Activated CD4-positive, alpha-beta T cell treated with anti-CD3 and anti-CD28 coated beads for 36 hours (primary cell): ENCODE measurements at places on chromosomes 2 and 18. TPM values are rescaled to one million over a fixed set of nuclear protein-coding genes. Genes with fewer than 3 reads are reported as not detected.

The POTEC gene
- not detected for total RNA-seq

The CHRNG gene
- not detected for total RNA-seq

The STARD6 gene
- not detected for total RNA-seq

The NT5C1B gene
- total RNA-seq, result not detected

The ALK gene
- total RNA-seq, result not detected

GRCh38 chr18:63260380-63260754, 59.2 kb downstream of the BCL2 start:
- H3K27me3 ChIP-seq, result no peaks in the 10 kb centered on the region
- no peak for DNase-seq
- peaks cover 60% of the 10 kb centered on the region for H3K36me3 ChIP-seq
- peaks cover 56% of the 10 kb centered on the region for H3K4me1 ChIP-seq
- no peak overlapping the region for H3K27ac ChIP-seq

DNA sequence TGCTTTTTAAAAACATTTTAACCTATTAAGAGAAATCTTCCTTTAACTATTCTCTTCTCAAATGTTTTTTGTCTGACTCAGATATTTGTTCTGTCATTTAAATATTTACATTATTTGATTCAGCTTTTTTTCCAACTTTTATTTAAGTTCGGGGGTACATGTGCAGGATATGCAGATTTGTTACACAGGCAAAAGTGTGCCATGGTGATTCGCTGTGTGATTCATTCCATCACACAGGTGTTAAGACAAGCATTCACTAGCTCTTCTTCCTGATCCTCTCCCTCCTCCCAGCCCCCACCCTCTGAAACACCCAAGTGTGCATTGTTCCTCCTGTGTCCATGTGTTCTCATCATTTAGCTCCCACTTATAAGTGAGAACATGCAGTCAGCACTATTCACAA, 19.4 kb downstream of the SP100 start:
- peaks cover 54% of the 10 kb centered on the region for H3K4me1 ChIP-seq
- H3K27me3 ChIP-seq, result no peaks in the 10 kb centered on the region
- no peak overlapping the region for H3K4me3 ChIP-seq
- no peak overlapping the region for H3K27ac ChIP-seq

GRCh38 chr18:8928847-8929780, 173.4 kb upstream of the NDUFV2 start:
- no peak overlapping the region for H3K27ac ChIP-seq
- H3K27me3 ChIP-seq, result peaks cover 2% of the 10 kb centered on the region
- DNase-seq, result no peak

GRCh38 chr2:238945433-238946150, 97.7 kb downstream of the TWIST2 start:
- H3K27ac ChIP-seq, result no peak overlapping the region
- DNase-seq, result peak; percentile 41
- H3K36me3 ChIP-seq, result no peaks in the 10 kb centered on the region
- peaks cover 11% of the 10 kb centered on the region for H3K4me1 ChIP-seq
- no peak overlapping the region for H3K4me3 ChIP-seq

DNA sequence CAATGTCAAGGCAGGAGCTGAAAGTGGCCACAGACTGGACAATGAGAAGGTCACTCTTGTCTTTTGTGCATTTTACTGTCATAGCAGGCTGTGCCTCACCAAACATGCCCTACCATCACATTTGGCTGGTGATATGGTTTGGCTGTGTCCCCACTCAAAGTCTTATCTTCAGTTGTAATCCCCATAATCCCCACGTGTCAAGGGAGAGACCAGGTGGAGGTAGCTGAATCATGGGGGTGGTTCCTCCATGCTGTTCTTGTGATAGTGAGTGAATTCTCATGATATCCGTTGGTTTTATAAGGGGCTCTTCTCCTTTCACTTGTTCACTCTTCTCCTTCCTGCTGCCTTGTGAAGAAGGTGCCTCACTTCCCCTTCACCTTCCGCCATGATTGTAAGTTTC, 49.6 kb upstream of the STPG4 start:
- H3K27ac ChIP-seq, result no peak overlapping the region
- no peak overlapping the region for H3K4me3 ChIP-seq
- no peak for DNase-seq
- no peaks in the 10 kb centered on the region for H3K4me1 ChIP-seq
- H3K27me3 ChIP-seq, result peaks cover 4% of the 10 kb centered on the region

DNA sequence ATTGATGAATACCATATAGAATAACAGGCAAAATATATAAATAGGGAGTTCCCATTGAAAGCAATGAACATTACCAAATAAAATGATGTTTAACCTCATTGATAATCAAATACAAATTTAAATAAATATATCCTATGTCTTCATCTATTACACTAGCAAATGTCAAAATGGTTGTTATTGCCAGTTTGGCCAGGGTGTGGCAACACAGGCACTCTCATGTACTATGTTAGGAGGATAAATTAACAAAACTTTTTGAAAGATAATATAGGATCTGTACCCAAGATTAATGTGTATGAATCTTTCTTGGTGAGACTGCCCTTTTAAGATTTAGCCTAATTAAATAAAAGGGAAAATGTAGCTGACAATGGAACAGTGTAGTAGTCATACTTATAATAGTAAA, 659.3 kb downstream of the ERBB4 start:
- no peaks in the 10 kb centered on the region for H3K4me1 ChIP-seq
- H3K27ac ChIP-seq, result no peak overlapping the region
- H3K27me3 ChIP-seq, result no peaks in the 10 kb centered on the region
- no peak overlapping the region for H3K4me3 ChIP-seq
- DNase-seq, result no peak

DNA sequence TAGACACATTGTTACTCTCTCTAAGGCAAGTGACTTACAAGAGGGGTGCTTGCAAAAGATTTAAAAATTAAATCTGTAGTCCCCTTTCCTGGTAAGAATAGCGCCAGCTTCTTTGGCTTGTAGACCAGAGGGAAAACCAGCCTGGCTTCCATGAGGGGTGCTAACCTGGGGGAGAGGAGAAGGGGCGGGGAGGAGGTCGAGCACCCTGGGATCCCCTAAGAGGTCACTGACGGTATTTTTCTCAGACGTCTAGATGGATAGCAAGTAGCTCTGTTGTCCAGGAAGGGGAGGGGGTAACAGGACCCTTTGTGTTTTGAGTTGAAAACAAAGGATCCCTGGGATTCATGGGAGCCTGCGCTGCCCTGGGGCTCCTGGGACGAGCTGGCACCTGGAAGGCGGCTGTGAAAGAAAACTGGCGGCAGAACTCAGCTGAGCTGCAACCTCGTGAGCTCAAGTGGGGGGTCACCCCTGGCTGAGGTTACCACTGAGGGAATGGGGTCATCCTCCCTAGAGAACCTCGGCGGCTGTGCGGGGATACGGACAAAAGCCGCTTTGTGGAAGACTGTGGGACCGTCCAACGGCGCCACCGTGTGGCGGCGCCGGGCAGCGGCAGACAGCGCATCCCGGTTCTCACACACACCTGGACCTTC, 37.8 kb upstream of the MRPL19 start:
- H3K27me3 ChIP-seq, result peaks cover 55% of the 10 kb centered on the region
- DNase-seq, result peak; percentile 72
- peaks cover 6% of the 10 kb centered on the region for H3K4me1 ChIP-seq

GRCh38 chr2:232022718-232023117, 61.2 kb downstream of the DIS3L2 start:
- peaks cover 29% of the 10 kb centered on the region for H3K36me3 ChIP-seq
- no peak overlapping the region for H3K4me3 ChIP-seq
- H3K27ac ChIP-seq, result no peak overlapping the region

GRCh38 chr2:235557903-235558302, 64.1 kb downstream of the AGAP1 start:
- H3K4me3 ChIP-seq, result no peak overlapping the region
- H3K27ac ChIP-seq, result no peak overlapping the region
- no peaks in the 10 kb centered on the region for H3K36me3 ChIP-seq
- no peak for DNase-seq
- no peaks in the 10 kb centered on the region for H3K4me1 ChIP-seq

- H3K27me3 ChIP-seq, result peaks cover 44% of the 10 kb centered on the region
- no peak overlapping the region for H3K4me3 ChIP-seq
- H3K27ac ChIP-seq, result no peak overlapping the region
Measured at GRCh38 chr2:119423108-119423444, 8.6 kb upstream of the TMEM37 start.

GRCh38 chr18:38526922-38527321, 961.3 kb upstream of the CELF4 start:
- no peaks in the 10 kb centered on the region for H3K4me1 ChIP-seq
- H3K36me3 ChIP-seq, result no peaks in the 10 kb centered on the region

DNA sequence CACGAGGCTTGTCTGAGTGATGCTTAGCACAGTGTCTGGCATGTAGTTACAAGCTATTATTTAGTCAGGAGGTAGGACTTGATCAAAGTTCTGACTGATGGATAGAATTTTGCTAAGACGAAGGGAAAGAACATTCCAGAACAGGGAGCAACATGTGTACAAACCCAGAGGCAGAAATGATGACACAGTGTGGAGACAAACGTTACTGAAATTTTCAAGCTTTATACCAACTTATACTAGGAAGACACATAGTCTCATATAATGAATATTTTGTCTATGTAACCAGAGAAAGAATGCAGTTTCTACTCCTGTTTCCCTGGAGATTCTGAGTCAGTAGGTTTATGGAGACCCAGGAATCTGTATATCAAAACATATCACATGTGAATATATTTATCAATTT, 123.4 kb downstream of the FAM124B start:
- H3K27me3 ChIP-seq, result peaks cover 11% of the 10 kb centered on the region
- H3K4me3 ChIP-seq, result no peak overlapping the region
- no peaks in the 10 kb centered on the region for H3K4me1 ChIP-seq
- no peaks in the 10 kb centered on the region for H3K36me3 ChIP-seq
- no peak for DNase-seq

DNA sequence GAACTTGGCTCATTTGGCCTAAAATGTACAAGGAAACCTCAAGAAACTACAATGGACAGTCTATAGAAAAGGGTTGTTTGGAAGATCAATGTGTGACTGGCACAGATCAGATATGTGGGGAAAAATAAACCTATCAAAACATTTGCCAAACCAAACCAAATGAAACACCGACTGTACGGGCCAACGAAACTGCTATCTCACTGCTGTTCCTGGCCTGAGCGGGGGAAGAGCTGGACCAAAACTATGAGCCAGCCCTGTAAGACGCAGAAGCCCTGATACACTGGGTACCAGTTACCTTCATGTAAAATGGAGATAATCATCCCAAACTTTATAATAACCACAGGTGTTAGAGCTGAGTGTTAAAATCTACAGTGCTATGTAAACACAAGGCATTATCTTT, 11.7 kb downstream of the CDC42EP3 start:
- peaks cover 32% of the 10 kb centered on the region for H3K36me3 ChIP-seq
- H3K4me1 ChIP-seq, result peaks cover 84% of the 10 kb centered on the region
- no peak overlapping the region for H3K4me3 ChIP-seq
- no peak for DNase-seq
- peak overlapping the region; percentile 43 for H3K27ac ChIP-seq
- H3K27me3 ChIP-seq, result no peaks in the 10 kb centered on the region
